Activated CD4-positive, CD25-positive, alpha-beta regulatory T cell (primary cell): ENCODE measurements at places on chromosomes 5 and 9.

DNA sequence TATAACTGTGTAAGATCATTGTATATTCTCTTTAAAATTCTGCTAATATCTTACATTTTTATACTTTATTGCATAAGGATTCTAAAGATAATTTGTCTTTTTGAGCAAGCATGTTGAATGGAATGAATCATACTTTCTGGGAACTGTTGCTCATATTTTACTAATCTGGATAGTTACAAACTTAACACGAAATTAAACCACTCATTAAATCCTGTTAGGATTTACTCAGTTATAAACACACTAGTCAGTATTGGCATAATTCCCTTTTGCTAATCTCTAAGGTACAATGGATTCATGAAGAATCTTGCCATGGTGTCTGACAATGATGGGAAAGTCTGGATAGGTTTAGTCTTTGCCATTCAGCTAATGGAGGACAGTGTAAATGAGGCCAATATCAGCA lies 338.1 kb upstream of the SMC2 start:
- no peak for DNase-seq

DNA sequence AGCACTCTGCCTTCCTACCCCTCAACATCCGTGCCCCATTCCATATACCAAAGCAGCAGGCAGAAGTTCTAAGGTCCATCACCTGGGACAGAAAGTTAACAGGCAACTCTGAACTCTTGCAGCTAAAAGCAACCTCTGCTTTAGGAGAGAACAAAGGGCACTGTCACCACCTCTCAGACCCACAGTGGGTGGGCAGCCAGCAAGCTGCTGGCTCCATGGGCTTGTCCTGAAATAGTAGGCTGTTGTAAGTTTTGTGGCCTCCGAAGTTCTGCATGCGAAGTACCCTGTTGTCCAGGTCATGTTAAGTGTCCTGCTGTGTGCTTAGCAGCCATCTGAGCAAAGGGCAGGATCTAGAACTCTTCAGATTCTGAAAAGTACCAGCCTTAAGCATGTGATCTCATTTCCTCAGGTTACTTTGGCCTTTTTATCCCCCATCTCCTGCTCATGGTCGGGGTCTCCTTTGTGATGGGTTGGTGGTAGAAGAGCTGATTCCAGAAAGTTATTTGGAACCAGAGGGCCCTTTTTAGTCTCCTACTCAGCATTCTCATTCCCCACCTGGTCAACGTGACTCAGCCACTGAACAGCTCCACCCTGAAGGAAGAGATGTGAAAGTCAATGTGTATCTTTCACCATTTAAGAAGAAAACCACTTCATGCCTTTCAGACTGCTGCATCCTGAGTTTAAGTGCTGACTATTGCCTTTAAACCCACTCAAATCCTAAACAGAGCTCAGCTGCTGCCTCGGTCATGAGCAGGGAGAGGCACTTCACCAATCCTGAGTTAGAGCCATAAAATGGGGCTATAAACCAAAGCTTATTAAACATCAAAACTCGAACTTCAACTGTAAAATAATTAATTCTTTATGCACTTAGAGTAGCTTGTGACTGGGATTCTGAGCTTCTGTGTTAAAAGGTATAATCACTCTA lies 121.4 kb downstream of the DPYSL3 start:
- DNase-seq: no peak

GRCh38 chr9:124133727-124134126 lies 122.2 kb downstream of the LHX2 start:
- DNase-seq: no peak

- DNase-seq: no peak
These were observed 52.7 kb downstream of the RXRA start for GRCh38 chr9:134378901-134379338.

DNA sequence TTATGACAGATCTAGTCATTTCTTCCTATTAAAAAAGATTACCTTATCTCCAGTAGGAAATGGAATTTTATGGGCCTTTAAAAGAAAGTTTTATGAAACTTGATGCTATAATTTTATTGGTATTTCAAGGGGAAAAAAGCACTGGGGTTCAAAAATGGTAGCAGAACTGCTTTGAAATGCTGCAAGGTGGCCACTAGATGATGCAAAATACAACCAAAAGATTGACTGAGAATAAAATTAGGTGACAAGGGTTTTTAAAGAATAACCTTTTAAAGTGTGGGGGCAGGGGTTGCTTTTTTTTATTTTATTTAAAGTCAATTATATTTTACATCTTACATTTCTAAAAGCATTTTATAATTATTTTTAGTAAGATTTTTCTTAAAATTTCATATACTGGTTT lies 61.7 kb downstream of the KLF9 start:
- DNase-seq: no peak

DNA sequence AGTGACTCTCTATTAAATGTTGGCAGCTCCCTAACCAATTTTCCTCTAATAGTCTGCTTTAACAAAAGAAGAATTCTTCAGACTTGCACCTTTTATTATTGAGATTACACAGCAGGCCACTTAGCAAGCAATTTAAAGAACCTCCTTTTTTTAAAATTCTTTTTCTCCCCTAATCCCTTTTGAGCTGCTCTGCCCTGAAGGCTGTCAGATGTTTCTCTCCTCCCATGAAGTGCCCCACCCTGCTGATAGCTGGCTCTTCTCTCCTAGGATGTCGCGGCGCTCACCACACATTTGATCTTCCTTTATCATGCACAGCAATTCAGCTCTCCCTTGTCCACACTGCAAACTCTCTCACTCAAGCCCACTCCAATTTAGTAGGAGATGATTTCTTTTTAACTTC lies 1471.1 kb upstream of the ACO1 start:
- DNase-seq: no peak

GRCh38 chr9:137224830-137225694 lies at the start of gene CYSRT1:
CYSRT1 (plus strand) TSS chr9:137225174; CDS start chr9:137225622, 448 bp downstream.
- no peak for DNase-seq
